ENCODE measurements at places on chromosomes 3 and 15. TPM values are rescaled to one million over a fixed set of nuclear protein-coding genes. Genes with fewer than 3 reads are reported as not detected.

CLDN11 gene
- 5.0 TPM for polyA plus RNA-seq

PBRM1 gene
- 37.5 TPM for polyA plus RNA-seq

SYNPR gene
- polyA plus RNA-seq: 0.87 TPM

MAP6D1 gene
- 1.5 TPM for polyA plus RNA-seq

NMNAT3 gene
- 15.1 TPM for polyA plus RNA-seq

NKIRAS1 gene
- polyA plus RNA-seq: 7.3 TPM

BNC1 gene
- polyA plus RNA-seq: 4.2 TPM

C15orf62 gene
- polyA plus RNA-seq: 5.4 TPM

ZPLD1 gene
- polyA plus RNA-seq: 0.22 TPM

VIPR1 gene
- 75.3 TPM for polyA plus RNA-seq

CEMIP gene
- 2.5 TPM for polyA plus RNA-seq

GAP43 gene
- polyA plus RNA-seq: 39.3 TPM

CCR4 gene
- polyA plus RNA-seq: 0.37 TPM

Data from large intestine (tissue), 12 donors.